ENCODE measurements at places on chromosomes 3 and 15. TPM values are rescaled to one million over a fixed set of nuclear protein-coding genes. Genes with fewer than 3 reads are reported as not detected.

The VPS33B gene
- 27.5 TPM for polyA plus RNA-seq

The SMAD6 gene
- 12.0 TPM for polyA plus RNA-seq

The CX3CR1 gene
- polyA plus RNA-seq: 70.2 TPM

The ZXDC gene
- polyA plus RNA-seq: 29.0 TPM

The PLA2G4F gene
- 0.25 TPM for polyA plus RNA-seq

The P2RY1 gene
- polyA plus RNA-seq: 28.0 TPM

The DGKG gene
- 9.7 TPM for polyA plus RNA-seq

The PAQR9 gene
- polyA plus RNA-seq: 2.9 TPM

The DCLK3 gene
- polyA plus RNA-seq: 8.3 TPM
